ENCODE measurements at places on chromosomes 3 and 15.

- H3K36me3 ChIP-seq: no peaks in the 10 kb centered on the region
- no peaks in the 10 kb centered on the region for H3K4me1 ChIP-seq
- no peak overlapping the region for H3K27ac ChIP-seq
- DNase-seq: no peak
- no peak overlapping the region for H3K4me3 ChIP-seq
- no peaks in the 10 kb centered on the region for H3K27me3 ChIP-seq
These were observed 19.6 kb upstream of the C3orf80 start for GRCh38 chr3:160205606-160206005.

GRCh38 chr3:104411757-104412156 is 955.0 kb upstream of the ALCAM start:
- no peaks in the 10 kb centered on the region for H3K27me3 ChIP-seq
- H3K4me3 ChIP-seq: no peak overlapping the region
- peak; percentile 50 for DNase-seq
- H3K36me3 ChIP-seq: no peaks in the 10 kb centered on the region

DNA sequence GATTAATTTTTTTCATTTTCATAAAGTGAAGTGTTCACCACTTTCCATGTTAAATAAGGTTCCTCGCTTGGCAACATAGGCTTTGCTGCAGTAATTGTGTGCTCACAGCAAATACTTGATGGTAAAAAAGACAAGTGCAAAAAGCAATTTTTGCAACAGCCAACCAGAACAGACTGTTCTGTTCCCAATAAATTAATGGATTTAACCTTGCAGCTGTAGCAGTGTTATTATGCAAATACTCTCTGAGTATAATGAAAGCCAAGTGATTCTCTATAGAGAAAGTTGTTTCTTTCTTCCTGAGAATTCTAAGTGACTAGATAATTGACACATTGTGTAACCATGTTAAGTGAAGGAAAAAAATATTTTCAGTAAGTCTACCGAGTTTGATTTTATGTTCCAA is 183.7 kb upstream of the NAALADL2 start:
- DNase-seq: no peak
- no peaks in the 10 kb centered on the region for H3K27me3 ChIP-seq
- no peaks in the 10 kb centered on the region for H3K36me3 ChIP-seq
- no peak overlapping the region for H3K4me3 ChIP-seq

DNA sequence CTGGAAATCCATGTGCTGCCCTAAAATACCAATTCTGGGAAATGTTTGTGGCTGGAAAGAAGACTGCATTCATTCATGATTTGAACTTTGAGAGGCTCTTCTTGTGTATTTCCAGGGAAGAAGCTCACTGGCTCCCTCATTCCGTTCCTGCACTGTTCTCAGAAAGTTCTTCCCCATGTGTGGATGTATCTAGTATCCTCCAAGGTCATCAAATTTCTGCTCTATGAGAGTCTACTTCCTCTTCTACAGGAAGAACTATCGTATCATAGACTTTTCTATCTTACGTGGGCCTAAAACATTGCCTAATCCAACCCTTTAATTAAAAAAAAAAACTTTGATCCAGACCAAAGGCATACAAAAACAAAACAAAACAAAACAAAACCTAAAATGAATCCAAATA is 2.9 kb downstream of the CCR3 start:
- H3K4me3 ChIP-seq: no peak overlapping the region
- H3K4me1 ChIP-seq: no peaks in the 10 kb centered on the region
- H3K27ac ChIP-seq: no peak overlapping the region
- no peak for DNase-seq

DNA sequence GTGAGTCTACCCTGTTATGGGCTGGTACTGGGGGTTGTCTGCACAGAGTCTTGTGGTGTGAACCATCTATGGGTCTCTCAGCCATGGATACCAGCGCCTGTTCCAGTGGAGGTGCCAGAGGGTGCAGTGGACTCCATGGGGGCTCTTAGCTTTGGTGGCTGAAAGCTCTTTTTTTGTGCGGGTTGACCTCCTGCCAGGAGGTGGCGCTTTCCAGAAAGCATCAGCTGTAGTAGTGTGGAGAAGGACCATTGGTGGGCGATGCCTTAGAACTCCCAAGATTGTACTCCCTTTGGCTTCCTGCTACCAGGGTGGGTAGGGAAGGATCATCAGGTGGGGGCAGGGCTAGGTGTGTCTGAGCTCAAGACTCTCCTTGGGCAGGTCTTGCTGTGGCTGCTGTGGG is 602.6 kb downstream of the RSL24D1 start:
- no peak overlapping the region for H3K27ac ChIP-seq
- no peak overlapping the region for H3K4me3 ChIP-seq
- peak; percentile 12 for DNase-seq
- H3K27me3 ChIP-seq: no peaks in the 10 kb centered on the region
- no peaks in the 10 kb centered on the region for H3K36me3 ChIP-seq
- no peaks in the 10 kb centered on the region for H3K4me1 ChIP-seq

DNA sequence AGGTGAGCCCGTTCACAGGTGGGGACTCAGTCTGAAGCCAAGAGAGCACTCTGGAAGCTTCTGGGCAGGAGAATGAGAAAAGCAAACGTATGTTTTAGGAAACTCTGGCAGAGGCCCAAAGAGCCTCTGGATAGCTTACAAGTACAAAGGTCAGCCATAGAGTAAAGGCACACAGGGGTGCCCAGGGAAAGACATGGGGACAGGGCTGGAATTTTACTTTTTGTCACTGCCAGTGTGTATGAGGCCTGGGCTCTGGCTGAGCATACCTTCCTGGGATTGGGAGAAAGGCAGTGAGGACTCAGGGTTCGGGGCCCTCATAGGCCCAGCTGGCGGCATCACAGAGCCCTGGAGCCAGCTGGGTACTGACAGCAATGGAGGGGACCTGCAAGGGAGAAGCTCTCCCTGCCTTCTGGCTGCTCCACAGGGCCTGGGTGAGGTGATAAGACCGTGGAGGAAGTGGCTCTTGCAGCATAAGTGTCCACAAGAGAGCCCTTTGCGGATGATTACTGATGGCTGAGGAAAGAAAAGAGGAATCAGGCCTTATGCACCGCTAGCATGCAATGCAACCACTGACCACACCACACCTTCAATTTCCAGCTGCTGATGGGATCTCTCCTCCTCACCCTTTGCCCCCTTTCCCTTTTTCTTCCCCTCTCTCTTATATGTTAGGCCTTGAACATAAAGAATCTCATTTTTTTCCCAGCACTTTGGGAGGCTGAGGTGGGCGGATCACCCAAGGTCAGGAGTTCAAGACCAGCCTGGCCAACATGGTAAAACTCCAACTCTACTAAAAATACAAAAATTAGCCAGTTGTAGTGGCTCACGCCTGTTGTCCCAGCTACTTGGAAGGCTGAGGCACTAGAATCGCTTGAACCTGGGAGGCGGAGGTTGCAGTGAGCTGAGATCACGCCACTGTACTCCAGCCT is 25.1 kb upstream of the BCL2L10 start:
- no peaks in the 10 kb centered on the region for H3K4me1 ChIP-seq
- no peak overlapping the region for H3K4me3 ChIP-seq
- DNase-seq: no peak
- no peaks in the 10 kb centered on the region for H3K36me3 ChIP-seq

- no peaks in the 10 kb centered on the region for H3K4me1 ChIP-seq
- H3K36me3 ChIP-seq: no peaks in the 10 kb centered on the region
- no peak for DNase-seq
- H3K27me3 ChIP-seq: no peaks in the 10 kb centered on the region
- H3K4me3 ChIP-seq: no peak overlapping the region
- H3K27ac ChIP-seq: no peak overlapping the region
These were observed 19.9 kb downstream of the CIP2A start for GRCh38 chr3:108569336-108569735.

GRCh38 chr3:123021996-123022510 is 5.5 kb downstream of the SEMA5B start:
- no peak overlapping the region for H3K27ac ChIP-seq
- H3K27me3 ChIP-seq: peaks cover 3% of the 10 kb centered on the region
- no peak overlapping the region for H3K4me3 ChIP-seq
- peaks cover 21% of the 10 kb centered on the region for H3K4me1 ChIP-seq
- no peak for DNase-seq
